Bone marrow (tissue), 2 donors: ENCODE measurements at places on chromosomes 3 and 15.

GRCh38 chr3:125356140-125357026 lies 18.7 kb downstream of the ZNF148 start:
- DNase-seq: no peak

DNA sequence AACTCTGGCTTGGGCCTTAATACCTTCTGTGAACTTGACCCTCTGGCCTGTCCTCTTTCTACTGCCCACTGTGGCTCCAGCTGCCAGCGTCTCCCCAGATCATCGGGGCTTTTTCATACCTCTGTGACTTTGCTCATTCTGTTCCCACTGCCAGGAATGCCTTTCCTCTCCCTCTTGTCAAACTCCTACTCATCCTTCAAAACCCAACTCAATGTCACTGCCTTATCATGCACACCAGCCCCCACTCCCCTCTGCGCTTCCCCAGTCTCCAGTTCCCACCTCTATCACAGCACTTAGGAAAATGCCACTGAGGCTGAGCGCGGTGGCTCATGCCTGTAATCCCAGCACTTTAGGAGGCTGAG lies 4.9 kb downstream of the ANPEP start:
- no peak for DNase-seq

DNA sequence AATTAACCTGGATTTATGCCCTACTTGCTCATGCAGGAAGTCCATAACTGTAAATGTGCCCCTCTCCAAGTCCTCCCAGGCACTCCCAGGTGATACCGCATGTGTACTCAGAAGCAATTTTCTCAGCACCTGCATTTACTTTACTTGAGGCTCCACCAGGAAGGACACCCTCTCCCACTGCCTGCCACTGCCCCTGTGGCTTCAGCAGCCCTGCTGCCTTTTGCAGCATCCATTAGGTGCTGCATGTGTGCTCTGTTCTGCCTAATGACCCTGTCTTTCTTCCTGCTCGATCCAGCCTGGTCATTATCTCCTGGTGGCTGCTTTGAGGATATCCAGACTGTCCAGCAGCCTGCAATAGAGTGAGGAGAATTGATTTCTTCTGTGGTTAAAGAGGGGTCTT lies 107.6 kb upstream of the SEMA6D start:
- no peak for DNase-seq

- DNase-seq: no peak
Measured at GRCh38 chr3:67495751-67496150, 158.7 kb downstream of the SUCLG2 start.
